ENCODE measurements at places on chromosomes 16 and 17.

- no peak for DNase-seq
Measured at GRCh38 chr16:27917949-27918348, 145.6 kb downstream of the GSG1L start.

DNA sequence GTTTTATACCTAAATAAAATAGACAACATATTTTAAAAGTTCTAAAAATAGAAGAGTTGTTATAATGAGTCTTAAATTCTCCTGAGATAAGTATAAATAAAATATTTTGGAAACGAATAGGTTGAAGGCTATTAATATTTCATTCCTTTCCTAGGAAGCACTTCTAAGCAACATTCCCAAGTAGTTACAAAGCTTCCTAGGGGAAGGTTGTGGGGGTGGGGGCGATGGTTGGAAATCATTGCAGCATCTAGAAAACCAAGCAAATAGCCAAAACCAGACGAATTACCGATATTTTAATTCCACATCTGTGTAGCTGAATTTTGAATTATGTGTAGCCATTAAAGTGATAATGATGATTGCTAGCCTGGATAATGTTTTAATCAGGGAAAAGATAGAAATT is 26.9 kb downstream of the PTRH2 start:
- no peak for DNase-seq

DNA sequence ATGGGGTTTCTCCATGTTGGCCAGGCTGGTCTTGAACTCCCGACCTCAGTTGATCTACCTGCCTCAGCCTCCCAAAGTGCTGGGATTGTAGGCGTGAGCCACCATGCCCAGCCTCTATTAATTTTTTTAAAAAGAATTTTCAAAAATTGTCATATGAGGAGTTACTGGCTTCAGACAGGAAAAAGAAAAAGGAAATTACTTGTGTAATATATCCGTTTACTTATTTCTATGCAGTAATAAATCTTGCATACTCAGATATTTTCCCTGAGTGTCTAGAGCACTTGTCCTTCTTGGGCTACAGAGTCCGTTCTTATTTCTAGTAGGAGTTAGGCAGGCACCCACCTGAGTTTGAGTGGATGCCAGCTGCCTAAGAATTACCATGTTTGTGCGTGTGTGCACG is 85.8 kb downstream of the VMP1 start:
- DNase-seq: no peak

DNA sequence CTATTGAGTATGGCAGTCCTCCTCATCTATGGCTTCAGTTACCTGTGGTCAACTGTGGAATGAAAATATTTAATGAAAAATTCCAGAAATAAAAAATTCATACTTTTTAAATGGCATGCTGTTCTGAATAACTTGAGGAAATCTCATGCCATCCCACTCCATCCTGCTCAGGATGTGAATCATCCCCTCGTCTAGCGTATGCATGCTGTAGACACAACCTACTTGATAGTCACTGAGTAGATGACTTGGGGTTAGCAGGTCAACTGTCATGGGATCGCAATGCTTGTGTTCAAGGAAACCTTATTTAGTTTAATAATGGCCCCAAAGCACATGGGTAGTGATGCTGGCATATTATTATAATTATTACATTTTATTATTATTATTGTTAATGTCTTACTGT is 4.8 kb upstream of the VAC14 start:
- DNase-seq: no peak

DNA sequence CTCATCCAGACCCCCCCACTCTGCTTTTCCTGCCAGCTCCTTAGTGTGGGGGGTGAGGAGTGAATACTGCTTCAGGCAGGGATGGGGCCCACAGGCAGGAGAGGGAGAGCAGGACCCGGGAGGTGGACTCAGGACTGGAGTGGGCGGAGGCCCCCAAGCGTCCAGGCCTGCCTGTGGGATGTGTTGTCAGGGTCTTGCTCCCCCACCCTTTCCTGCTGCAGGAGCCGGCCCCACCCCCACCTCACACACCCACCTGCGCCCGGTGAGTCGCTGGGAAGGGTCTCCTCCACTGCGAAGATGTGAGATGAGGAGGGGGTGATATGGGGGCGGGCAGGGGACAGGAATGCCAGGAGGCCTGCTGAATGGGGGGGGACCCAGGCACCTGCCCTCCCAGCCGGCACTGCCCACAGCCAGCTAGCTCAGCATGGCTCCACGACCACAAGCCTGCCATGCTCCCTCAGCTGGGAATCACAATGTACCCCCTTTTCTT is 1.1 kb downstream of the FAM171A2 start:
- no peak for DNase-seq

DNA sequence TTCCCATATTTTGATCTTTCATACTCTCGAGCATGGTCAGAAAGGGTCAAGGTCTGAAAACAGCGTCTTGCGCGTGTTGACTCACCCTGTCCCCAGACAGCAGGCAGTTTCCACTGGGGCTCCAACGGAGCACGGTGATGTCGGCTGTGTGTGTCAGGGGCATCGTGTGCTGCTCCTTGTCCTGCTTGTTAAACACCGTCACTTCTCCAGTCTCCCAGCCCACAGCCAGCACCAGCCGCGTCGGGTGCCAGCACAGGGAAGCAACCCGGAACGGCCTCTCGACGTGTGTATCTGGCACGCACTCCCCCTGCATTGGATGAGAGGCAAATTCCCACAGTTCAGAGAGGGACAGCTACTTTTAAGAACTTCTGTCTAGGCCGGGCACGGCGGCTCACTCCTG is 9.6 kb downstream of the IFT140 start:
- DNase-seq: no peak

GRCh38 chr17:63442549-63443035 is 3.5 kb downstream of the CYB561 start:
- DNase-seq: no peak

DNA sequence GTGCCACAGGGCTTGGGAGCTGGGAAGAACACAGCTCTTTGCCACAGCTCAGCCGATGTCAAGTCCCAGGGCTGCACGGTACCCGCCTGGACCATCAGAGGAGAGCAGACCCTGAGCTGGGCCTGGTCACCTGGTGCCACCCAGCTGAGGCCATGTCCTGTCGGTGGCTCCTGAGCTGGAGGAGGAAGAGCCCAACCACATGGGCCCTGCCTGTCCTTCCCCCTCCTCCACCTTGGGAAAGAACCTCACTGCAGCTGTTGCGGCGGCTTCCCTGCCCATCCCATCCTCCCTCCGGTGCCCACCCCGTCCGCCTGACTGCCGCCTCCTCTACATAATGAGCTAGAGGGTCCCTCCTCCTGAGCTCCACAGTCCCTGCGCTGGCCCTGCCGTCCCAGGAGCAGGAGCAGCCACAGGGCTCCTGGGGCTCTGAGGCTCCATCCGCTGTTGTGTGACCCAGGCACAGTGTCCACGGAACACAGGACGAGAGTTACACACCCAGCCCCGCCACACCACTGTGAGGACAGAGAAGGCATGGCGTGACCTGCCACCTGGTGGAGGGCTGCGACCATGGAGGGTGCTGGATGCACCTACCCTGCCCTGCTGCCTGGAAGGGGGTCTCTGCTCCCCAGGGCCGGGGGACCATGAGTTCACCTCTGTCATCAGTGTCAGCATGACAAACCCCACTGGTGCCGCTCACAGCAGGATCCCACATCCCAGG is 21.4 kb upstream of the CHMP6 start:
- DNase-seq: no peak

DNA sequence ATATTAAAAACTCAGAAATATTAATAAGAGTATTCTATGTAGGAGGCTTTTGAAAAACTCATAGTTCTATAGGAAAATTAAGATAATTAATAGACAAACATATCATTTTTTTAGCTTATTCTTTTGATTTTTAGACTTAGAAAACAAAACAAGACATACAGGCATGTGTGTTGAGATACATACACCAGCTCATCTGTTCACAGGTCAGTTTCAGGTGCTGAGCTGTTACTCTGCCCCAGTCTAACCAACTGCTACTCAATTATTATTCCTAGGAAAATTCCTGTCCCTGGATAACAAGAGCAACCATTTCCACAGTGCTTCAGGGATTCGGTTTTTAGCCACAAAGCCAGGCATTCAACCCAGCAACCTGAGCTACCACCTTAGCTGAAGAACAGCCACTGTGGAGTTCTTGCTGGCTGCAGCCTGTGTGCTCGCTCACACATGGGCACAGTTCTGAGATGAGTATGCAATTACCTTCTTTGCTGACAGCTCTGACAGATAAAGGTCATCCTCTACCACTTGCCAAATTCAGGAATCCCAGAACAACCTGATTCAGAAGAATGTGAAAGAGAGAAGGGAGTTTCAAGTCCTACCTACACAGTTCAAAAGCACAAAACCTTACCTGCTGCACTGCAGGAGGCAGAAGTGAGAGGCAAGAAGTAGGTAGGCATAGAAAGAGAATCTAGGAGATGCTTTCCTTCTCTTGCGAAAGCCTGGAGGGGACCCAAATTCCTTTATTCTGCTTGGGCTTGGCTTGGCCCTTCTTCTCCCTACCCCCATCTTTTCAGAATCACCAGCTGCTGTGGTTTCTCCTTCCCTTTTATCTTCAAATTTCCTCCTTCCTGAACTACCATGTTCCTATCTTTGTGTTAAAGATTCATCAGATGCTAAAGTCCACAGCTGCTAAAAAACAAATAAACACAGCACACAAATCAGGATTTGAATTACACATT is 62.7 kb downstream of the TEX2 start:
- DNase-seq: no peak

All from cerebellar nuclear complex (tissue), 1 donor.